ENCODE measurements at places on chromosomes 3 and 15.
A peak's percentile ranks its signal among the peaks of the same experiment; 100 is the strongest.

- no peak for DNase-seq
- no peaks in the 10 kb centered on the region for H3K4me1 ChIP-seq
- H3K4me3 ChIP-seq, result no peak overlapping the region
- H3K36me3 ChIP-seq, result no peaks in the 10 kb centered on the region
- no peak overlapping the region for H3K27ac ChIP-seq
Observed at GRCh38 chr3:8709801-8710507, 23.6 kb upstream of the CAV3 start.

DNA sequence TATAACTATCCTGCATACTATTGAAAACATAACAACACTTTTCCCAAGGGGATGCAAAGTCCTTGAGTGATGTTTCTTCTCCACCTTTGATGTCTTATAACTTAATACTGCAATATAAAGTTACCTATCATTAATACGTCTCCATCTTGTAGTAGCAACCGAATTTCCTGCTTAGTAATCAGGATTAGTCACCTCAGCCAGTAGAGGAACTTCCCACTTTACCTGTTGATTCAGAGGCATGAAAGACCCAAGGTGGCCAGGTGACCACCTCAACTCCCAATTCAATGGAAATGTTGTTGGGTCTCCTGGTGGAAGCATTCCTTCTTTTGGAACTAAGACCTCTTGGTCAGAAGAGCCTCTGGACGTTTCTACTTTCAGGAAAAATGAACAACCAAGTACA is 3.5 kb upstream of the TMCC1 start:
- H3K27ac ChIP-seq, result no peak overlapping the region
- no peak overlapping the region for H3K4me3 ChIP-seq
- H3K36me3 ChIP-seq, result peaks cover 8% of the 10 kb centered on the region
- peaks cover 19% of the 10 kb centered on the region for H3K4me1 ChIP-seq
- no peak for DNase-seq
- no peaks in the 10 kb centered on the region for H3K27me3 ChIP-seq

GRCh38 chr3:138640537-138640936 is 32.0 kb downstream of the FAIM start:
- no peaks in the 10 kb centered on the region for H3K4me1 ChIP-seq
- H3K27ac ChIP-seq, result no peak overlapping the region
- no peak overlapping the region for H3K4me3 ChIP-seq
- DNase-seq, result no peak

DNA sequence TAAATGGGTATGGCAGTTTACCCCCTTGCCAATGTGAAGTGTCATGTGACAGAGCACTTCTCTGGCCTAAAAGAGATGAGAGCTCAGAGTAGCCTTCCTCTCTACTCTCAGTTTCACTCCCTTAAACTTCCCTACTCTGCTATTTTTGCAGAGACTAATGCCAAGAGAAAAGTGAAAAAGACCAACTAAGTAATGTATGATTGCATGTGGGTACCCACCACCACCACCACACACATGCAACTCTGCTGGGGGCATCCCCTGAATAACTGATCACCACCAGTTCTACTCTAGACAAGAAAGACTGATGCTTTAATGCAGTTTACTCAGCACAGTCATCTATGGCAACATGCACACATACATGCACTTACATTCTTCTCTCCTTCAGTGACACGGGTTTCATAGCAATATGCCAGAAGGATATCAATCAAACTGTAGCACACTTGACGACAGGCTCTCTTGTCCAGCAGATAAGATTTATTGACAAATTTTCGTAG is 31.3 kb downstream of the SHQ1 start:
- no peak for DNase-seq
- H3K36me3 ChIP-seq, result peaks cover 19% of the 10 kb centered on the region
- no peak overlapping the region for H3K4me3 ChIP-seq

DNA sequence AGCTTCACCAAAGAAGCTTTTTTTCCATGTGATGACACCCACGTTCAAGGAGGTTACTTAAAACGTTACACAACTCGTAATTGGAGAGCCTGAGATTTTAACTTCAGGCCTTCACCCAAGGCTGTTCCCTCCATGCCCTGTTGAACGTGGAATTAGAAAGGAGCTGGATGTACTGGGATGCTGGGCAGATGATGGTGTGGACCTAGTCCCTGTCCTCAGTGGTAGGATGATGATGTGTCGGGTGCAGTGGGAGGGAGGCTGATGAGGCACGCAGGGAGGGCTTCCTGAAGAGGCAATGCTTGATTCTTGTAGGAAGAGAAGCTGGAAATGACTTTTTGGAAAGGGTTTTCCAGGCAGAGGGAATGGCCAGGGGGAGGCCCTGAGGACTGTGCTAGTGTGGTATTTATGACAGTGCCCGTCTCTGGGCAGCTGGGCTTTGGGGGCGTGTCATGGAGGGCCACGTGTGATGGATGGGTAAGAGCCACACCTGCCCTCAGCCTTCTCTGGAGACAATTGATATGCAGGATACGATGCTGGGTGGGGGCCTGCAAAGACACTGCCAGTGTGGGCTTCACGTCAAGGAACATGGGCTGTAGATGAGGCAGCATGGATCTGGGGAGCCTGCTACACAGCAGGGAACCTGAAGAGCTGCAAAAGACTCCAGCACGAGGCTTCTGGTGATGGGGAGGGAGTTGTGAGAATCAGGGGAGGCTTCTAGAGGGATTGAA is 15.3 kb downstream of the SYNM start:
- H3K36me3 ChIP-seq, result peaks cover 1% of the 10 kb centered on the region
- peak overlapping the region; percentile 19 for H3K4me3 ChIP-seq
